Neural crest cell (in vitro differentiated cells): ENCODE measurements at places on chromosomes 2 and 18.

GRCh38 chr2:148978706-148979105 lies 59.8 kb upstream of the LYPD6B start:
- DNase-seq = no peak

DNA sequence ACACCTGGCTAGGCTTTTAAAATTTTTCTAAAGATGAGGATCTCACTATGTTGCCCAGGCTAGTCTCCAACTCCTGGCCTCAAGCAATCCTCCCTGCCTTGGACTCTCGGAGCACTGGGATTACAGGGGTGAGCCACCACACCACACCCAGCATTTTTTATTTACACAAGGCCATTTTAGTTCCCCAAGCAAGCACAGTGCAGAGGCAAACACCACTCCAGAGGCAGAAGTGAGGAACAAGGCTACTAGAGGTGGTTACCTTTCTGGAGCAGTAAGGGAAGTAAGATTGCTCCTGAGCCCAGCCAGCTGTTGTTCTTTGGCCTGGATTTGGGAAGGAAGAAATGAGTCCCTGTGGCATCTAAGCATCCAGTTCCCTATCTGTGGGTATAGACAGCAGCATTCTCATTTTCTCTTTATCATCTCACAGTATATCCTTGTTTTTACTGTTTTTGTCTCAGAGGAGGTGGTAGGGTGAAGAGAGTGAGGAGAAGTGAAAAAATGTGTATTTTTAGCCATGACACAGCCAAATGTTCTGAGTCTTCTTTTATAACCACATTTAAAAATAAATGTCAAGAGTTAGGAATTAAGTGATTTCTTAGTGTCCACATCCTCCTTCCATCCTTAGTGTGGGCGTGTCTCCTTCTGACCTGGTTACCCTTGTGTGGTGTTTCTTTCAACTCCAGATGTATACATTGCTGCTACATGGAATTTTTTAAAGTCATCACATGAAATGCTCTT lies 10.5 kb upstream of the TTC39C start:
- no peak for DNase-seq

DNA sequence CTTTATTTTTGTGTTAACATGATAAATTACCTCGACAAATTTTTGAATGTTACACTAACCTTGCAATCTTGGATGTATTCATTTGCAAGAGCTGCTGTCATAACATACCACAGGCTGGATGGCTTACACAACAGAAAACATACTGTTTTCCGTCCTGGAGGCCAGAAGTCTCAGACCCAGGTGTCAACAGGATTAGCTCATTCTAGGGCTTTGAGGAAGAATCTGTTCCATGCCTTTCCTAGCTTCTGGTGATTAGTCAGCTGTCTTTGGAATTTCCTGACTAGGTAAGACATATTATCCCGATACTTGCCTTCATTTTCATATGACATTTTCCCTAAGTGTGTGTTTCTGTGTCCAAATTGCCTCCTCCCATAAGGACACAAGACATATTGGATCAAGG lies 188.6 kb upstream of the CDH19 start:
- no peak for DNase-seq

DNA sequence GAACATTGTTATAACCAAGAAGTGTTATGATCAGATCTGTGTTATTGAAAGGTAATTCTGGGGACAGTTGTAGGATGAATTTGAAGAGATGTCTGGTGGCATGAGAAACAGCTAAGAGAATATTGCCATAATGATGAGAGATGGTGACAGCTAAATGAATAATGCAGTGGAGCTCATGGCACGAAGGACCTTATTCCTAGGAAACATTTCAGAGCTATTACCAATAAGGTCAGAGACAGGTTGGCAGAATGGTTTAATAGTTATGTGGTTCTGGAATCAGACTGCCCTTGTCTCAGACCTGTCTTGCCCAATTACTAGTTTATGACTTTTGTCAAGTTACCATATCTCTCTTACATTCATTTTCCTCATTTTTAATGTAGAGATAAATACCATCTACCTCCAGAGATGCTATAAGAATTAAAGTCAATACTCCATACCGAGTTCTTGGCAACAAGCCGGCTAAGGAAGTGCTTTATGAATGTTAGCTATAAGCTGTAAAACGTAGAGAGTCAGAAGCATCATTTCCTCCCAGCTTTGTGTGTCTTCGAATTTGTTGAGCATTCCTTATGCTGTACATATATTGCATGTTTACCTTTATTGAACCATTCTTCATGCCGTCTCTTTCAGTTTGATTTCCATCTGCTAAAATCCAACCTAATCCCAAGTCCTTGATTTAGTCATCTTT lies 73.6 kb upstream of the COL5A2 start:
- DNase-seq = no peak

- DNase-seq = no peak
These were observed 293.0 kb downstream of the KCNS3 start for GRCh38 chr2:18171191-18172139.

DNA sequence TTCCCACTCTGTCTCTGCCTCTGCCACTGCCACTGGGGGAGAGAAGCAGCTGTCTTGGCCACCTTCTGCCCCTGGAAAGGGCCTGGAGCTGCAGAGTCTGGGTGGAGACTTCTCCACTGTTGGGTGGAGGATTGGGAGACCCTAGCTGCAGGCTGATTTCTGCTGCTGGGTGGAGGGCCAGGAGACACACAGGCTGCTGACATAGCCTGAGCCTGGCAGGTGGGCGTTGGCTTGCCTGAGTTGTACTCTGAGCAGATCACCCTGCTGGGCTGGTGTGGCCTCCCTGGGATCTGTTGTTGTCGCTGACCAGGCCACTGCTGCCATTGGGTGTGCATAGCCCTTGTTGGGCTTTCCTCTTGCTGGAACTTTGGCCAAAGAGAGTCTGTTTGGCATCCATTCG lies 64.3 kb downstream of the ARHGEF4 start:
- DNase-seq = no peak

- no peak for DNase-seq
These were observed 18.4 kb downstream of the PREPL start for GRCh38 chr2:44342854-44343253.

DNA sequence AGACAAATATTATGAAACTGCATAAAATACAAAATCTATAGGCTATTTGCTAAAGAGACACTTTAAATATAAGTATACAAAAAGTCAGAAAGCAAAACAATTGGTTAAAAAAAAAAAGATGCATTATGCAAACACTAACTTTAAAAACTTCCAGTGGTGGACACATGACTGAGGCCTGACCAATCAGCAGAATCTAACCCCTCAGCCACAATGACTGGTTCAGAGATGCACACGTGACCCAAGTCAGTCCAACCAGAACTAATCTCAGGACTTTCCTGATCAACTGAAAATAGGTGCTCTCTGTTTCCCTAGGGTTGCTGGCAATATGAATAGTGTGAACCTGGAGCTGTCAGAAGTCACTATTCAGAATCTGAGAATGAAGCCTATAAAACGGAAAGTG lies 22.7 kb downstream of the DNER start:
- DNase-seq = no peak

DNA sequence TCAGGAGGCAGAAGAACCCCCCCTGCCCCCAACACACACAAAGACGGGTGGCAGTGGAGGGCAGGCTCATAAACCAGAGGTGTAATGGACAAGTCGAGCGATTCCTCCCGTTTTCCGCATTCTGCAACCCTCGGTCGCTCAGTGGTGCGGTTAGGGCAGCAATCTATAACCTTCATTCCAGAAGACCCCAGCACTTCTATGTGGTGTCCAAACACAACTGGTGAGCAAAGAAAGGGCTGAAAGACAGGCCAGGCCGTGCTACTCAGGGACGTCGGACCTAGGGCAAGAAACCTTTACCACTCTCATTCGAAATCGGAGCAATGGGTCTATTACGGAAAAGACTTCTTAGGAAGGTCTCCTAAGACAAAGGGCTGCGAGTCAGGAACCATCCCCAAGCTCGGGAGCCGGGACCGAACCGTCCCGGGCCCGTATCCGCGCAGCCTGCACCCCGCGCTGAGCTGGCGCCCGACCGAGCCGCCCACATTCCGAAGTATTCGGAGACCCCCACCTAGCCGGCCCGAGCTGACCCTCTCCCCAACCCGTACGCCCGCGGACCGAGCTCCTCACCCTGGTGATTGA lies 568 bp downstream of the ARL5A start:
- peak; percentile 9 for DNase-seq

DNA sequence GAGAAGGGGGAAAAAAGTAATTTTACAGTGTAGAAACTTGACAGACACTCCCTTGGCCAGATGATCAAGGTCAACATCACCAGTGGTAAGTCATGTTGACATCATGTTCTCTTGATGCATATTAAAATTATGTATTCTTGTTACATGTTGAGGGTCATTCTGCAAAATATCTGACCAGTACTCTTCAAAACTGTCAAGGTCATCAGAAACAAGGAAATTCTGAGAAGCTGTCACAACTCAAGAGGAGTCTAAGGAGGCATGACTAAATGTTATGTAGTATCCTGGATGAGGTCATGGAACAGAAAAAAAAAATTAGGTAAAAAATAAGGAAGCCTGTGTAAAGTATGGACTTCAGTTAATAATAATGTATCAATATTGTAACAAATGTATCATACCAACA lies 6.3 kb downstream of the SGPP2 start:
- DNase-seq = no peak

- DNase-seq = no peak
These were observed 4.2 kb upstream of the CLIP4 start for GRCh38 chr2:29110916-29111535.

- no peak for DNase-seq
These were observed 120.7 kb upstream of the AGAP1 start for GRCh38 chr2:235373171-235373570.

- no peak for DNase-seq
These were observed 2.1 kb downstream of the FZD5 start for GRCh38 chr2:207767461-207768167.

GRCh38 chr18:74714791-74715190 lies 117.1 kb downstream of the ZNF407 start:
- no peak for DNase-seq

GRCh38 chr2:240462707-240463273 lies 27.3 kb downstream of the GPC1 start:
- DNase-seq = no peak

DNA sequence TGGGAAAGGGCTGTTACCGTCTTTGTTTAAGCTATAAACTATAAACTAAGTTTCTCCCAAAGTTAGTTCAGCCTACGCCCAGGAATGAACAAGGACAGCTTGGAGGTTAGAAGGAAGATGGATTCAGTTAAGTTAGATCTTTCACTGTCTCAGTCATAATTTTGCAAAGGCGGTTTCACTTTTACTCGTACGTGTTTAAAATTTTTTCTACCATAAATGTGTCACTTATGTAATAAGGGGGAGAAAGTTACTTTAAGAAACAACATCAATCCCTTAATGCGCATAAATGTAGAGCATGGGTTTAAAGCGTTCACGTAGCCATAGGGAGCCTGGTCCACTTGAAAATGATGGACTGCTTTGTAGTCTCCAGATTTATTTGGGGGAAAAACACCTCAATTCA lies 71.3 kb downstream of the SNORC start:
- DNase-seq = no peak

DNA sequence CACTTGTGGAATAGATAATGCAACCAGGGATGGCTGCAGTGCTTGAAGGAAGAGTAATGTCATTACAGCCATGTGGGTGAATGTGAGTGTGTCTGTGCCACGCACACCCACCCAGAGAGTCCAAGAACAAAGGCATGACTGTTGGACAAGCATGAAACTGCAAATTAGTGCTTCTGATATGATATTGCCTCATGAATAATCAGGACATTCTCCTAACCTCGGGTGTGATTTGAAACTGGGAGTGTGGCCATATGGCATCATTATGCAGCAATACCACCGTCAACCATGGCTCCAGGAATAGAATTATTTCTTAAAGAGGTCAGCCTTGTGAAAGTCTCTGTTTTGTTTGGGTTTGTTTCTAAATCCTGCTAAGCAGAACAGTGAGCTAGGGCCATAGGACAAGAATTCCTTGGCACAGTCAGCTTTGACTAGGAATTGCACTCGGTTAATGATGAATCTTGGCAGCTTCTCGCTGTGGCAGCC lies 678.0 kb upstream of the RAB6C start:
- no peak for DNase-seq

- no peak for DNase-seq
These were observed 18.3 kb upstream of the SP3 start for GRCh38 chr2:173983391-173983871.

- no peak for DNase-seq
These were observed 88.9 kb downstream of the SNTG2 start for GRCh38 chr2:1039549-1039948.

GRCh38 chr2:85395912-85396475 lies 14.2 kb downstream of the CAPG start:
- no peak for DNase-seq

- DNase-seq = no peak
These were observed 118.2 kb downstream of the SPTBN1 start for GRCh38 chr2:54574107-54574859.

- DNase-seq = no peak
These were observed 105.5 kb upstream of the RNF152 start for GRCh38 chr18:61998335-61998734.
